ENCODE measurements at places on chromosomes 3 and 15.

- DNase-seq, result no peak
These were observed 33.3 kb upstream of the VPS8 start for GRCh38 chr3:184778426-184779332.

DNA sequence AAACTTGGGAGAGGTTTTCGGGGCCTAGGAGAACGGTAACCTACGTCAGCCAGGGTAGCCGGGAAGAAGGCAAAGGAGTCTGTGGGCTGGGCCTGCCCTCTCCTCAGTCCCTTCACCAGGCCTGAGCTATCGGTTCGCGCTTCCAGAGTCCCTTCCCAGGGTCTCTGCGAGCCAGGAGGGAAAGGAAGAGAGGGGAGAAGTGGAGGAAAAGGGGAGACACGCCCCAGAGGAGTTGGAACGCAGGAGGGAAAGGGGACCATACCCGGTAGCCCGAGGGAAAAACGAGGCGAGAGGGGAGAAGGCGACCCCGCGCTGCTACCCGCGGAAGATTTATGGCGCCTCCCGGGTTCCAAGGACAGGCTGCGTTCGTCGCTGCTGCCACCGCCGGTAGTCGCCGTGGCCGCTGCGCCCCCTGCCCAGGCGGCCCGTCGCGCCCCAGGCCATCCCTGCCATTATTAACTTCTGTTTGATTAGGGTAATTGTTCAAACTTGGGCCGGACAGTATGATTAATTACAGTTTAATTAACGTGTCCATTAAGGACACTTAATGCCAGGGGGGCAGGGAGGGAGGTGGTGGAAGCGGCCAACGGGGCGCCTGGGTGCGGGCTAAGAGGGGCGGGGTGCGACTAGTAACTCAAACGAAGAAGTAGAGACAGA lies 3.4 kb upstream of the SKOR1 start:
- no peak for DNase-seq

DNA sequence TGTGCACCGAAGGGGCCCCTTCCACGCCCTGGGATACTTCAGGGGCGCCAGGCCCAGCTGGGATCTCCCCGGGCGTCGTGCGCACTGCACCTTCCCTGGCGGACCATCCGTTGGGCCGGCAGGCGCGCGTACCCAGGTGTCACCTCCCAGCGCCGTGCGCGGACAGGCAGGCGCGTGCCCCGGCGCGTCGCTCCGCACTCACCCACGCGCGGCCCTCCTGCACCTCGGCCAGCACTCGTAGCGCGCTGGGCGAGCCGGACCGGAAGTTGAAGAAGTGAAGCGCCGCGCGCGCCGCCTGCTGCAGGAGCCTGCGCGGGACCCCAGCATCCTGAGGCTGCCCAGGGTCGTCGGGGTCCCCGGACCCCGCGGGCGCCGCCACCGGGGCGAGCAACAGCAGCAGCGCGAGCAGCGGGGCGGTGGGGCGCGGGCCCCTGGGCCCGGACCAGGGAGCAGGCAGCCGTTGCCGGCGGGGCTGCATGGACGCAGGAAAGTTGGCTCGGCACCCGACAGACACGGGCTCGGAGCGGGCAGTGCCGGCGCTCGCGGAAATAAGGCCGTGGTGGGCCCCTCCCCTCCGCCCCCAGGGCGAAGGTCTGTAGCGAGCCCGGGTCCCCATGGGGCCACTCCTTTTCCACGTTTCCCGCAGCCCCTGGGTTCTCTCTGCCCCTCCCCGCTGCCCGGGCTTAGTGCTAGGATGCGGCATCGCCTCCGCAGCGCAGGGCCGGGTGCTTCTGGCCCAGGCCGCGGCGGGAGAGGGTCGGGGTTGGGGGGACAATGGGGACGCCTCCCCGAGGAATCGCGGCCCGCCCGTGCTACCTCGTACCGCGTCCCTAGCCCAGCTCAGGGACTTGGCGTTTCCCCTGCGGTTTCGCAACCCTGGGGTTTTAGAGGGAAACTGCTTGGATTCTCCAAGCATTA lies at the start of gene RARRES1:
TSS of gene RARRES1 (minus strand) at position 520 of the 918 bp plus-strand sequence. CDS start at position 478, 42 bp downstream.
- peak; percentile 20 for DNase-seq

- DNase-seq, result no peak
These were observed 80.7 kb downstream of the NR1I2 start for GRCh38 chr3:119862616-119863015.

DNA sequence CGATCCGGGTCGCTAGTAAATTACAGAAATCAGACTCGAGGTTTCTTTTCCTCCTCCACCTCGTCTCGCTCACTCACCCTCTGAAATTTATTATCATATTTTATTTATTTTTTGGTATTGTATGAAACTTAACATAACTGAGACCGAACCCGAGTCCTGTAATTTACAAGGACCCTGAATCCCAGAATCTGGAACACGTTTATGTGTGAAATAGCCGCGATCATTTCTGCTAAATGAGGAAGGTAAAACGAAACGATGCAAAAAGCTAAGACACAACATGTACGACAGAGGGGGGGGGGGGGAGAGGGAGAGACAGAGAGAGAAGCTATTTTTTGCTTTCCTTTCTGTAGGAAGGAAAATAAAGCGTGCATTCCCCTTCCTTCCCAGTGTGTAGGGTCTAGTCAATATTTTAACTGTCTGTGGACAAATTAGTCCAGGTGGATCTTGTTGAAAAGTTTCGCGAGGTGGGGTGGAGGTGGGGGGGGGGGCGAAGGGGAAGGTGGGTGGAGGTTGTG lies 1.6 kb downstream of the BBX start:
- DNase-seq, result no peak

DNA sequence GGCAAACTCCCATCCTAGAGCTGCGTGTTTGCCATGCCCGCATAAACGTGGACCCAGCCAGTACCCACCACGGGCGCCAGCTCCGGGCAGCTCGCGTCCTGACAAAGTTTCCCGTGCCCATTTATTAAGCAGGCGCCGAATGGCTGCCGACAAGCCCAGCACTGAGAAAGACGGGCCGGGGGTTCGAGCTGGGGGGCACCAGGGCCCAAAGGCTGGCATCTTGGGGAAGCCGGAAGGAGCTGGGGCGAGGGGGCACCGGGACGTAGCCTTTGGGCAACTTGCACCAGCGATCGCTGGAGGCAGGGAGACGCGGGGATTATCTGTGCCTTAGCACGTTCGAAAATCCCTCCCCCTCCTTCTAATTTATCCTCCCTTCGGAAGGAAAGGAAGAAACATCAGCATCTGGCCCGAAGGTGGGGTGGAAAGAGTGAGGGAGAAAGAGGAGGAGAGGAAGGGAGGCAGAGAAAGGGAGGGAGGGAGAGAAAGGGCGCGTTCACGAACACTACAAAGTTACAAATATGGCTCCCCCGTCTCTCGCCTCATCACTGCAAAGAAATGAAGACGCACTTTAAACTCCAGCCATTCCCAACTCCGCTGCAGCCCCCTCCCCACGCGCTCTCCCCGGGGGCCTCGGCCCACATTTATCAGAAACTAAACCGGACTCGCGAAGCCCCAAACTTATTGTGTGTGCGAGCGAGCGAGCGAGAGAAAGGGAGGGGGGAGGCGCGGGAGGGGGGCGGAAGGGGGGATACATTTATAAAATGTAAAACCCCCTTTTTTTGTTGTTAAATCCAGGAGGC lies 1.0 kb downstream of the ANP32A start:
- DNase-seq, result no peak

GRCh38 chr3:186930641-186931531 lies 560 bp downstream of the ST6GAL1 start:
- DNase-seq, result no peak

DNA sequence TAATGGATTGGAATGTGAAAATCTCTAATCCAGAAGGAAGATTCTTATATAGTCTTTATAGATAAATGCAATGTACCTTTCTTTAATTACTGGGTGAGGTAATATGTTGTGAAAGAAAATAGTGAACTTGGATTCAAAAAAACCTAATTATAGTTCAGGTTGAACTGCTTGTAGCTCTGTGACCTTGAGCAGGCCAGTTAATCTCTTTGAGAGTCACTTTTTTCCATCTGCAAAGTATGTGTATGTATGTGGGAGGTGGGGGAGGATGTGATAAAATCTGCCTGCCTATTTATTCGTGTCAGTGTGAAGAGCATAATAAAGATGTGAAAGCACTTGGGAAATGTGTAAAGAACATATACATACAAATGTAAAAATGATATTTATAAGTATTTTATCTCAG lies 34.4 kb downstream of the GLCE start:
- DNase-seq, result no peak

DNA sequence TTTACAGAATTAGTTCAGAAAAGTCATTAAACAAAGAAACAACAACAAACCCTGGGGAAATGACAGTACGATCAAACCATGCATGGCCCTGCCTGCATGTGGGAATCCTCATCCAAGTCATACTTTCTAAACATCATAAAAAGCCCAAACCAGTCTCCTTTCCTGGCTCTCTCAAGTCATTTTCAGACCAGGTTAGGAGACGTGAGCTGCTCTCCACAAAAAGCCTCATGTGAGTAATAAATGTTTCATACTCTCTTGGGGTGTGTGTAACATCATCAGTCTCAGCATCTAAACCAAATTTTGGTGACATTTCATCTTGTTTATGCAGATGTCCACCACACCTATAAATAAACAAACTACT lies 18.9 kb downstream of the GREM1 start:
- DNase-seq, result no peak

DNA sequence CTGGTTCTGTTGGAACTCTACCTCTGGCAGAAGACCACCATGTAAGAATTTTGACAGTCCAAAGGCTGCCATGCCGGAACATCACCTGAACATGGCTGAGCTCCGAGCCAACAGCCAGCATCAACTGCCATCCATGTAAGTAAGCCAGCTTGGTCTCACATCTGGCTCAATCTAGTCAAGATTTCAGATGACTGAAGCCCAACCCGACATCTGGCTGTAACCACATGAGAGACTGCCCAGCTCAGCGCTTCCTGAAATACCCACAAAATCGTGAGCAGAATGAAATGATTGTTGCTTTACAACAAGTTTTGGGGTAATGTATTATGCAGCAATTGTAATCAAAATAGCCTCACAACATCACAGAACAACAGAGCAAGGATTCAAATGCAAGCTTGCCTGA lies 32.9 kb downstream of the GHSR start:
- no peak for DNase-seq

GRCh38 chr3:132659365-132660051 lies at the start of gene ACAD11:
Gene ACAD11, minus strand, starts transcription at chr3:132659809. Its CDS starts 58 bp downstream, at chr3:132659751.
- DNase-seq, result no peak
